ENCODE measurements at places on chromosomes 16 and 17.

DNA sequence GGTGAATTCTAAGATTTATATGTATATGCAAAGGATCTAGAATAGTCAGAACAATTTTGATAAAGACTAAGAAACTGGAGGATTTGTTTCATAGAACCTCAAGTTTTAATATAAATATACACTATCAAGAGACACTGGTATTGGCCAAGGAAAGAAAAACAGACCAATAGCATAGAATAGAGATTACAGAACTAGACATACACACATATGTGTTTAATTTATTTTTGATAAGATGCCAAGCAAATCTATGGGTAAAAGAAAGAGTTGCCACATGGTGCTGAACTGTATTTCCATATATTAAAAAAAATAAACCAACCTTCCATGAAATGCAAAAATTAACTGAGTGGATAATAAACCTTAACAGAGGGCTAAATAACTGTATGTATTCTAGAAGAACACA, 27.9 kb upstream of the LRRC37A3 start:
- DNase-seq = no peak

DNA sequence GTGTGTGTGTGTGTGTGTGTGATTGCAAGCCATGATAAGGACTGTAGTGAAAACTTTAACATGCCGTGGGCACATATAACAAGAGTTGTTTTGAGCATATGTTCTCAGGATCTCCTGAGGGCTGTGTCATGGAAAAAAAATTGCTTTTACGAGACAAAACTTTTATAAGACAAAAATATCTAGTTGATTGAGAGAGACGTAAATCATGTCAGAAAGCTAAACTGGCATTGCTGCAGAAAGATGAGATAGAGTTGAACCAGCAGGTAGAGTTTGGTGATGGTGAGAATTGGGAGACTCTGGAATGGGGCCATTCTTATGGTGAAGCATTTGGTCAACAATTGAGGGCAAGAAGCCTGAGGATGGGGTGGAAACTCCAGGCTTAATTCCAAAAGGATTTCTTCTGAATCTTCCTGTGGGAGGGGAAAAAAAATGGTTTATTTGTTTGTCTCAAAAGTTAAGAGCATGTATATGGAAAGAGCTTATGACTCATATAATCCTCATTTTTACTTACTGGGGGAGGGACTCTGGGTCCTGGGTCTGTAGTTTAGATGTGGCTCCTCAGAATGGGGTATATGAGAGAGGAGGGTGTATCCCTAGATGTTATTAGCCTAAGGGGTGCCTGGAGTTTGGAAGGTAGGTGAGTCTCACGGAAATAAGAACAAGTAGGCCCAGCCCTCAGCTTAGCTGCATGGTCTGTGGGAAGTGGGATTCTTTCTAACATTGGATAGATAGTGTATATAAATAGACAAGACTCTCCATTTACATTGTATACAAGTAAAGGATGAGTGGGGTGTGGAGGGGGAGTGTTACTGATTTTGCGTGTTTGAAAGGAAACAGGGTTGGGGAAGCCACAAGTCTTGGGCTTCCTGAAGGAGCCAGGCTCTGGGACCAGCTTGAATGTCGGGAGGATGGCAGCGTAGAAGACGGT, 7.1 kb downstream of the MINK1 start:
- no peak for DNase-seq

DNA sequence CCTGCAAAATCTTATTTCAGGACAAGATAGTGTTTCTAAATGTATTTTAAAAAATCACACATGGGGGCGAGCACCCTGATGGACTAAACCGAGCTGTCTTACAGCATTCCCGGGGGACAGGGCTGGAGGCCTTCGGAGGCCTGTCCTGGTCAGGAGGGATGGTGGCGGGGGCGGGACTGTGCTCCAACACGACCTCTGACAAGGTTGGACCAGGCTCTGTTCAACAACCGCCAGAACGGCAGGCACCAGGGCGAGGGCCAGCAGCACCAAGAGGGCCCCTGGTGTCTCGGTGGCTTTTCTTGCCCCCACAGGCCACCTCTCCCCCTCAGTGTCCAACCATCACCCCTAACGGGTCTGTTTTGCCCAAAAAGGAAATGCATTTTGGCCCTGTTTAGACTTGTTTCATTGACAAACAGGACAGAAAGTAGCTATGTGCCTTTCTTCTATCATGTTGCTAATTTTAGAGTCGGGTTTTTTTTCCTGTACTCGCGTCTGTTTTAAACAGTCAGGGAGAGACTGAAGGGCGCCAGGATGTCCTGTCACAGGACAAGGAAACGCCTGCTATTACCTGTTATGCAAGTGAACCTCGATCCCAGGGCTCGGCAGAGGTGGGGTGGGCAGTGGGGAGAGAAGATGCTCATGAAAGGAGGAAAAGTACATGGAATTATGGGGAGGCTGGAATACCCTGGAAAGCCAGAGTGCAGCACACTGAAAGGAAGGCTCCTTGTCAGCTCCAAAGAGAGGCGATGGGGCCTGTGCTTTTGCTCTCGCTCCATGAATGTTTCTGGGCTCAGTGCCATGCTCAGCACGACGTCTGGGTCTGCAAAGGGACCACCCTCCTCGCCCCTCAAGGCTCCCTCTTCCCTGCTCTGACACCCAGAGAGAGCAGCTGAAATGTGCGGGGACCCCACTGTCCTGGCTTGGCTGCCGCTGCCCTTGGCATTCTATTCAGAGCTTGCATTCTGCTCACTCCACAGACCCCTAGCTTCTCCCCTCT, 11.9 kb downstream of the TMEM204 start:
- no peak for DNase-seq

DNA sequence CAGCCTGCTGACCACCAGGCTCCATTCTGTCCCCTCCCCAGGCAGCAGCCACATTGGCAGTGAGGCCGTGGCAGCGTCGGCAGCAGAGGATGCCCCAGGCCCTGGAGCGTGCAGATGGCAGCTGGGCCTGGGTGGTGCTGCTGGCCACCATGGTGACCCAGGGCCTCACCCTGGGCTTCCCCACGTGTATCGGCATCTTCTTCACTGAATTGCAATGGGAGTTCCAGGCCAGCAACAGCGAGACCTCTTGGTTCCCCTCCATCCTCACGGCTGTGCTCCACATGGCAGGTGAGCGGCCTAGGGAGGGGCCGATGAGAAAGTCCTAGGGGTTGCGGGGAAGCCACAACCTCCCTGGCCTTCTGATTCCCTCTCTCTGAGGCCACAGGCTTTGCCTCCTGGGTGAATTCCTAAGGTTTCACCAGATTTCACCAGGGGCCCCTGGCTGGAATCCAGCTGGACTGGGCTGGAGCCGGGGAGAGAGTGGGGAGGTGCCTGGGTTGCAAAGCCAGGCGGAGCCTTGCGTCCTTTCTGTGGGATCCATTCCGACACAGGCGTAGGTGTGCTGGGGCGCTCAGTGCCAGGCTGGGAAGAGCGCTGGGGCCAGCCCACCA, 5.9 kb downstream of the SLC16A5 start:
- no peak for DNase-seq

GRCh38 chr17:17774009-17774881, 62.5 kb downstream of the SREBF1 start:
- no peak for DNase-seq

GRCh38 chr16:10561425-10561824, 19.0 kb downstream of the EMP2 start:
- DNase-seq = no peak

GRCh38 chr16:89582614-89583196, 7.1 kb downstream of the CPNE7 start:
- DNase-seq = no peak

- DNase-seq = no peak
These were observed 303.0 kb upstream of the IRX5 start for GRCh38 chr16:54627616-54628015.

DNA sequence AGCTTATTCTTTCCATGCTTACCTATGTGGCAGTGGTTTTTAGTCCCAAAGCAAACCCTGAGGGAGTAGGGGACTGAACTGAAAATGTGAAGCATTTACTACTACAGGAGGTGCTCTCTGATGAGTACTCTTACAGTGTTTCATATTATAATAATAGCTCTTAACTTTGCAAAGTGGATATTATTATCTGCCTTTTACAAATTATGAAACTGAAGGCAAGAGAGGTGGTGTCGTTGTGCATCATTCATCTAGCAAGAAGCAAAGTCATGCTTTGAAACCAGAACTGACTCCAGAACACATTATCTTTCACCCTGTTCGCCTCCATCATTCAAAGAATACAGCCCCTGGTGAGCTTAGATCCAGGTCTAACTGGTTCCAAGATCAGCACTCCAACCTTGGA, 8.2 kb upstream of the KCNH6 start:
- DNase-seq = no peak

- no peak for DNase-seq
These were observed 61.1 kb downstream of the CDYL2 start for GRCh38 chr16:80743273-80743672.
